ENCODE measurements at places on chromosomes 1 and 21.

DNA sequence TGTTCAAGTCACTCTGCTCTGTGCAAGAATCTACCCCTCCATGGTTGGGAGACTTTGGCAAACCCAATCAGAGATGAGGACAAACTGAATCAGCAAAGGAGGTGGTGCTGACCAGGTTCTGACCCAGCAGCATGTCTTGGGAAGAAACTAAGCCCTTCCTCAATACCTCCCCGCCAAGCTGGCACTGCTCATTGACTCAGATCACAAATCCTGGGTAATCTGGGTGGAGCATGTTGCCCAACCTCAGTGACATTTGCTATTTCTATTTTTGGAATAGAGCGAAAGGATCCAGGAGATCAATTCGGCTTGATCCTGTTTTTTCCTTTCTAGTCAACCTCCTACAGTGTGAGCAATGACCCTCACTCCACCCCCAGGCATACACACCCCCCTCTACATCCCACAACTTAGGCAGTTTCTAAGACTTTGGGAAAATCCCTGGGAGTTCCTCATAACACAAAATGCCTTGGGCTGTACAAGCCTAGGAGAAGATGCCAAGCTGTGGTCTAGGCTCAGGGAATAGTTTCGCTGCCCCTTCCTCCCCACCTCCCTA lies 166.8 kb upstream of the KCNJ6 start:
- no peak for DNase-seq

DNA sequence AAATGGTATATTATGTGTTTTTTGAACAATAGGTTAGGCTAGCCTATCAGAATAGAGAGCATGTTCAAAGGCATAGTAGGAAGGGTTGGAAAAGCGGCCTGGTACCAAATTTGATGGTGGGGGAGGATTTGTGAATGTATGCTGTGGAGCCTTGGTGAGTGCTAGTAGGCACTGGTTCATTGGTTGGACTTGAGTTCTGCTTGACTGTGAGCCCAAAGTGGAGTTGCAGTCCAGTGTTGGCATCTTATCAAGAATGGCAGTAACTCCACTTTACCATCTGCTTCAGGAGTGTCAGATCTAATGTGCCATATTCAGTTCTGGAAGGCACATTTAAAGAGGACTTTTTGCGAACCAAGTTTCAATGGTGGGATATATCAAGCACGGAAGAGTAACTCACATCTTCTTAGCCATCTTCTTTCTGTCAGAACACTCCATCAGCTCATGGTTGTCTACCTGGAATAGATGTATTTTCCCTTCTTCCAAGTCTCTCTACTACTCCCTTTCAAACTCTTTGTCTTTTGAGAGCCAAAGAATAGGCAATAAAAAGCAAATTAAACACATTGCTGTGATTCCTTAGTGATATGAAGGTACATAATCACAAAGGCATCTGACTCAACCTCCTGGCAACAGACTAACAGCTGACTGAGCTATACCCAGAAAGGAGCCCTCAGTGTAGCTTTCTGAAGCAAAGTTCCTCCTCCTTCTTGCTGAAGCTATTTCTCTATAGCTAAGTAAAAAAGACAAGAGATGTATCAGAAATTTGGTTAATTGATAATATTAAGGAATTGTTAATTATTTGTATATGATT lies 21.7 kb downstream of the LRRC8B start:
- no peak for DNase-seq

DNA sequence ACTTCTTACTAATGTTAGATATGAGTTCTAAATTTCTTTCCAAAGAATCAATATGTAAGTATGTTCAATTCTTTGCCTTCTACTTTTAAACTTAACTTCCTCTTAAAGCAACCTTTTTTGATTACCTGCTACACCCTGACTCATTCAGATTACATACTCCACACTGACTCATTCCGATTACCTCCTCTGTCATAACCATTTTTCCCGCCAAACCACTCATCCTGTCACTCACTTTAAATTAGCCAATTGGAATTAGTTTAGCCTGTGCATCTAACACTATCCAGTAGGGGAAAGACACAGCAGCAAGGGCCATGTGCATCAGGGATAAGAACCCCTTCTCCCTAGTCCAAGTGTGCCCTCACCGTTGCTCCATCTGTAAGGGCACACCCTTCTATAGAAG lies 815.5 kb downstream of the BRINP3 start:
- no peak for DNase-seq

DNA sequence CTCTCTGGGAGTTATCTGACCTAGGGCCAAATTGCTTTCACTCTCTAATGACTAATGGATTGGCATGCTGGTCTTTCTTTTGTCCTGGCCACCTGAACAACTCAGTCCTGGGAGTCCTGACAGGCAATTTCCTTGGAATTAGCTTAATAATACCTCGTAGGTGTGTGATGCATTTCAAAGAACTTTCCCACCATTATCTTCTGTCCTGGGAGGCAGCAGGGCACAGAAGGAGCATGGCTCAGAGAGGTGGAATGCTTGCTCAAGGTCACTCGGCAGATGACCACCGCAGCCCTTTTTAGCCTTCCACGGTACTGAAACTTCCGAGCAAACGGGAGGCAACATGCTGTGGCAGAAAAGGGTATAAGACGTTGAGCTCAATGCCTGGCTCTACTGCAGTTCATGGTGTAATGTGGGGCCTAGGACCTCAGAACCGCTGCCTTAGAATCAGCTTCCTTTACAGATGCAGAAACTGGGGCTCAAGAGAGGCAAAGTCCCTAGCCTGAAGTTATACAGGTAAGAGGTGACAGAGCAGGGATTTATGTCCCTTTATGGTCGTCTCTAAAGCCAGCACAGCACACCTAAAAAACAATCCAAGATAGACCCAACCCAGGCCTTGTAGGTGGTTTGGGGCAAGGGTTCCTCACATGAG lies 3.2 kb downstream of the ID3 start:
- no peak for DNase-seq

GRCh38 chr21:46000182-46000730 lies 18.7 kb downstream of the COL6A1 start:
- DNase-seq = no peak

- DNase-seq = no peak
Observed at GRCh38 chr1:67608661-67609576, 76.1 kb upstream of the GADD45A start.

- DNase-seq = no peak
Observed at GRCh38 chr1:110161849-110162248, 11.6 kb downstream of the SLC6A17 start.

DNA sequence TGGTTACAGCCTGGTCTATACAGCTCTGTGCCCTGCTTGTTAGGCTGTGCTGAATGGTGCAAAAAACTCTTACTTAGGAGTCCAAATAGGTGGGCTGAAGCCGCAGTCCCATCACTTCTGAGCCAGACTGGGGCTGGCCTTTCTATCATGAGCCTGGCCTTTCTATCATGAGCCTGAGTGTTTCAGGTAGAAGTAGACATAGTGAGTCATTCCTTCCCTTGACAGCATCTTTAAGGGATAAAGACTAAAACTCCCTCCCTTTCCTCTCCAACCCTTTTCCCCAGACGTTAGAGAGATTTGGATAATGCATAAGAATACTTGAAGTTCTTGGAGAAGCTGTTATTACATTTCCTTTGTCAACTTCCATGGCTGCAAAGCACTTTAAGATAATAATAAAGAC lies 46.5 kb upstream of the PARP1 start:
- DNase-seq = no peak

Measured in fibroblast of skin of left quadriceps (primary cell).